ENCODE measurements at places on chromosomes 4 and X.

GRCh38 chr4:11116940-11117339 lies 311.8 kb downstream of the HS3ST1 start:
- no peak for DNase-seq

DNA sequence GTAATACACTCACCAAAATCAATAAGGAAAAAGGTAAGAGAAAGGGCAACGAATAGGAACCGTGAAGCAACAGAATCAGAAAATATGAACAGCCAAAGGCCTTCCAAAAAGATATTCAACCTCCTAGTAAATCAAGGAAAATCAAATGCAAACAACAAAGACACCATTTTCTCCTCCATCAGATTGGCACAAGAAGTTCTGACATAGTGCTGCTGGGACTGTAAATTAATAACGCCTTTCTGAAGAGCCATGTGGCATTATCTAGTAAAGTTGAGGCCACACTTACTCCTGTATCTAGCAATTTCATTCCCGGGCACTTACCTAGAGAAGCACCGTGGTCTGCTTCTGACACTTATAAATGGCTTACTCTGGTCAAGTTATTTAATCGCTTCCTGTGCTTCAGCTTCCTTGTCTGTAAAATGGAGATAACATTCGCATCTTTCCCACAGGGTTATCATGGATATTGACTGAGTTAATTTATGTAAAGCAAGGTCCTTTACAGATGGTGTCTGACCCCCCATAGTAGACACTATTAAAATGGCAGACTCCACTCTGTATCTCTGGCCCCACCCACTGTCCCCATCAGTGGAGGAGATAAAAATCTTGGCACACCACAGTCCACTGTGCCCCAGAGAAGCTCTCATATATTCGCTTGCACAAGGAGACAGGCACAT lies 20.5 kb upstream of the ENPP6 start:
- no peak for DNase-seq

- DNase-seq = no peak
Observed at GRCh38 chr4:78602334-78602733, 50.8 kb downstream of the ANXA3 start.

DNA sequence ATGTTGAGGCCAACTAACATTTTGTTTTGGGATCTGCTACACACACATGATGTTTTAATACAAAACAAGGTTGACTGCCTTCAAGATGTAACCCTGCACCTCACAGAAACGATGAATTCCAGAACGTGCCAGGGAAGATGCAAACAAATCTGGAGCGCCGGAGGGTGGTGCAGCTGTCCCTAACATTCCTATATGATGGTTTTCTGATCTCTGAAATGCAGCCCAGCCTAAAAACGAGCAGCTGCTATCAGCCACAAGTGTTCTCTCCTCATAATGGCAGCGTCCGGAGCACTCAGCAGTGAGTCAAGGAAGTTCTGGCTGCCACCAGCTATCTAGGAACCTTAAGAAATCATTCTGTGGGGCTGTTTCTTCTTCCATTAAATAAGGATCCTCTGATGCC lies 333.4 kb downstream of the NR3C2 start:
- DNase-seq = no peak

- DNase-seq = peak; percentile 85
Observed at GRCh38 chr4:121690001-121690400, 6.8 kb downstream of the ANXA5 start.

- no peak for DNase-seq
Observed at GRCh38 chrX:56572975-56573374, 9.5 kb downstream of the UBQLN2 start.

DNA sequence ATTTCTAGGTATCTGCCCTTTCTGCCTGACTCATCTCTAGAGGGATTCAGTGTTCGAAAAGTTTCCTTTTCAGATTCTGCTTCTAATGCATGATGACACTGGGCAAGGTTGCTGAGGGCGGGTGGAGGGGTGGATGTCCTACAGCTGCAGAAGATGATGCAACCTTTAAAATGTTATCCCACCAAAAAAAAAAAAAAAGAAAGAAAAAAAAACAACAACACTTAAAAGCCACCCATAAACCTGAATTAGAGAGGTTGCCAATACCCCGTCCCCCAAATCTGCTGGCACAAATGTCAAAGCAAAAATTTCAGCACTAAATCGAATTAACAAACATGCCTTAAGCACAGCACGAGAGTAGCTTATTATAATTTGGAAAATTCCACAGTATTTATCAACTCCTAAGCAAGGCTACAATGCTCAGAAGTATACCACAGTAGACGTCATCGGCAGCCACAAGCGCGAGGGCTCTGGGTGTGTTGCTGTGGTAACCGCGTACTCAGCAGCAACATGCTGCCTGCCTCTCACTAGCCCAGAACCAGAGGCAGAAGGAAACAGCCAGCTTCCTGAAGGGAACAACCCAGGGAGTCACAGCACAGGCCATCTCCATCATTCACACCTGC lies 167.5 kb upstream of the MAP3K15 start:
- DNase-seq = peak; percentile 22

DNA sequence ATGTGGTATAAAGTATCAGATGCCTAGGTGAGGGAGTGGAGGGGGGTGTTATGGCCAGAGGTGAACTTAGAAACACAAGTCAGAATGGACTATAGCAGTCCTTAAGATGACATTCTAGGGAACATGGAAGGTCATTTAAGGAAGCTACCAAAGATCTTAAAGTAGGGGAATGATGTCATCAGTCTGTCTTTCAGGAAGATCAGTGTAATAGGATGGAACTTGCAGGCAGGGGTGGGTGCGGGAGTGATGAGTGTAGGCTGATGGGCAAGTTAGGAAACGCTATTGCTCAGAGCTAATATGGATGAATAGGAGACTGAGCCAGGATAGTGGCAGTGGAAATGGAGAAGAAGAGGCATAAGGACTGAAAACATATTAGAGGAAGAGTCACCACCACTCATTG lies 27.5 kb upstream of the CWH43 start:
- DNase-seq = no peak

- DNase-seq = no peak
Observed at GRCh38 chrX:136825771-136826170, 45.0 kb upstream of the ARHGEF6 start.

GRCh38 chrX:148507418-148507817 lies 7.0 kb downstream of the AFF2 start:
- no peak for DNase-seq

- no peak for DNase-seq
Observed at GRCh38 chr4:143302536-143302935, 34.1 kb upstream of the GAB1 start.

- no peak for DNase-seq
Observed at GRCh38 chrX:16457239-16457638, 192.7 kb upstream of the S100G start.

DNA sequence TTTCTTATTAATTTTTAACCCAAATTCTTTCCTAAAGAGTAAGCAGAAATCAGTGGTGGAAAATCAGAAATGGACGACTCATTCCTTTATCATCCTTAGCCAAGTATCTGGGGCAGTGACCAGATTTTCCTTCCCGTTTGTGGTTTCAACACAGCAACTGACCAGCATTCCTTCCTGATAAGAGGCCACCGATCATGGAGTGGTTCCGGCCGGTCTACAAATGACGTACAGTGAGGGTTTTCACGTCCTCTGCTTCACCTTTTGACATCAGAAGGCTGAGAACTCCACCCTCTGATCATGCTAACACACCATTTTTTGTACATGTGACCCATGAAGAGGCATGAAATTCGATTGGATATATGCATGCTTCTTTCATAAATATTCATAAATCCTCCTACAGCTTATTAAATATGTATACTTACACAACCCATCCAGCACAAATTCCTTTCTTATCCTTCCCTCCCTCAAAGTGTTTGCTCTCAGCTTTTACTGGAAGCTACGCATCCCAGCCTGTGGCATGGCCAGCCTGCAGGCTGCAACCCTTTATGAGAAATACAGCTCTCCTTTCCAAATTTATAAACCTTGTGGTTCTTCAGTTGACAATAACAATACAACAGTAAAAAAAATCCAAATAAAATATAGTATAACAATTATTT lies 173.0 kb upstream of the CASK start:
- peak; percentile 97 for DNase-seq

- DNase-seq = no peak
Observed at GRCh38 chr4:84063619-84064018, 435.5 kb downstream of the NKX6-1 start.

DNA sequence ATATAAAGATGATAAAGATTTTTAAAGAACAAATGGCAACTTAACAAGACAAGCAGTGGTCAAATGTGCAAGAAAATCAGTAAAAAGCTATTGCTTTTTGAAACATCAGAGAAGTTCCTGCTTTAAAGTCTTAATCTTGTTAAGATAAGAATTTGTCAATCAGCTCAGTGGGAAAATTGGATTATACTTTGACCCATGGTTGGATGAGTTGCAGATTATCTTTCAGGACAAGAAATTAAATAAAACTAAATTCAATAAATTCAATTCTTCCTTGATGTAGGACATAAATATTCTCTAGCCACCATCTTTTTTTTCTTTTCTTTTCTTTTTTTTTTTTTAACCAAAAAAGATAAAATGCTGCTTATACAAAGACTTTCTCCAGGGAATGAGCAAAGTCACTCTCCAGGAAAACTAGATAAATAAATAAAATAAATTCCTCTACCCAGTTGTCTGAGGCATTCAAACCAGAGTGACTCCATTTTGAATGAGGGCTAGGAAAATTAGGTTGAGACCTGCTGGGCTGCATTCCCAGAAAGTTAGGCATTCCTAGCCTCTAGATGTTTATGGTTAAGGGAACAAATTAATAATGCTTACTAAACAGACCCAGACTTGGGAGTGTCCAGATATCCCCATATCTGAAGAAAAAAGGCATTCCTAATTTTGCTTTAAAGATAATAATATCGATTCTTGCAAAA lies 211.2 kb downstream of the SNCA start:
- DNase-seq = no peak

- DNase-seq = no peak
Observed at GRCh38 chr4:152434011-152434410, 101.9 kb downstream of the FBXW7 start.

- DNase-seq = no peak
Observed at GRCh38 chrX:15758140-15758539, 20.1 kb downstream of the CA5B start.

DNA sequence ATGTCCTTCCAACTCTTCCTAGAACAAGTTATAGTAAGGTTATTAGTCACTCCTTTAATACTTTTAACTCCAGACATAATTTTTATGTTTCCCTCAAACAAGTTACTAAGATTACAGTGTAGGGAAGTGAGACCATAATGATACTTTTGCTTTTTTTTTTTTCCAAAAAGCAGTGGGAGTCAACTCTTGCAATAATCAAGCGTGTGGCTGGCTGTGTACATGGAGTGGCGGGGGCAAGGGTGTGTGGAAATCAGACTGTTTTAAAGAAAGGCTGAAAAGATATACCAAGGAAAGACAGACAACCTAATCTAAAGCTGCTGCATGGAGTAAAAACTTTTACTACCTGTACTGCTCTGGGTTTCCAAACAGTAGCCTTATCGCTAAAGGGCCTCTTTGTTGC lies 4.1 kb downstream of the NOA1 start:
- DNase-seq = no peak

GRCh38 chr4:36163198-36163597 lies 81.1 kb downstream of the ARAP2 start:
- no peak for DNase-seq

DNA sequence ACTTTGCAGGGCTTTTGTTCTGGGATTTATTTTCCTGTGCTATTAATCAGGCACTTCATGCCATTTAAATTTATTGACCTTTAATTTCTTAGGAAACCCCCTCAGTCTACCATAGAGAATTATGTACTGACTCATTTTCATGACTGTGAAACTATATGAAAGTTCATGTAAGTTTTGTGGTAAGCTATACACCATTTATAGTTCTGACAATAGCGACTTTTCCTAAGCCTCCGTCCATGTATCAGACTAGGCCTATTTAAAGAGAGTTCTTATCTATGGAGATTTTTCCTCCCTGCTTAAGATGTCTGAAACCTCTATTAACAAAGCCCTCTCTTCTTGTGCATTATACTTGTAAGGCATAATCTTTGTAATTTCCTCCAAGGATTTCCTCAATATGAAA lies 111.6 kb downstream of the AFF2 start:
- DNase-seq = no peak

GRCh38 chrX:117990438-117990837 lies 126.2 kb downstream of the KLHL13 start:
- peak; percentile 35 for DNase-seq

GRCh38 chr4:177239878-177240277 lies 69.8 kb upstream of the NEIL3 start:
- DNase-seq = no peak

DNA sequence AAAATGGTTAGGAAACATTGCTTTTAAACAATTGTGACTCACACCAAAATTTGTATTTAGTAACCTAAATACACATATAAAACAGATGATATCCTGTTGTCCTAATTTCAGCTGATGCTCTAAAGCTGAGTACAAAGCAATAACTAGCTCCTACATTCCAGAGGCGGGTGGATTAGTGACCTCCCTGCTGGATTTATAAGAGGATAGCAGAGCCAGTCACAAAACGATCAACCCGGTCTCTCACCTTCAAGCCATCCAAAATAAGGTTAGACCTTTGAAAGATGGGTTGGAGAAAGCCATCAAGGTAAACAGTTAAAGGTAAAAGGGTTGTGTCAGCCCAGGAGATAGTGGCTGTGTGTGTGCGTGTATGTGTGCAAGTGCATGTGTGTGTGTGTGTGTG lies 43.2 kb upstream of the SFRP2 start:
- no peak for DNase-seq

DNA sequence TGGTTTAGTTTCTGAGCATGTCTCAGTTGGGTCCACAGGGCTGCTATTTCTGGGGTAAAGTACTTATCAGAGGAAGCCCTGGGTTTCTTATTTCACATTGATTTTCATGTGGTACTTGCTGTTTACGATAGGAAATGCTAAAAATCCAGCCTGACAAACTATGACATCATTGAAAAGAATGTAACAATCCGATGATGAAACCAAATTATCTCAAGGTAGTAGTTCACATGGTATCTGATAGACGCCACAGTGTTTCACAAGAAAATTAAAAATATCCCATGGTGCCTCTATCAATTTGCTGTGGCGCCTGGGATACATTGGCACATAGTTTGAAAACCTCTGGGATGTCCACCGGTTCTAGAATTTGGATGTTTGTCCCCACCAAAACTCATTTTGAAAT lies 418.9 kb upstream of the RPS6KA3 start:
- no peak for DNase-seq

- DNase-seq = no peak
Observed at GRCh38 chr4:183342541-183343533, 20.6 kb upstream of the CLDN24 start.

- no peak for DNase-seq
Observed at GRCh38 chr4:163482190-163482589, 8.6 kb upstream of the TKTL2 start.

DNA sequence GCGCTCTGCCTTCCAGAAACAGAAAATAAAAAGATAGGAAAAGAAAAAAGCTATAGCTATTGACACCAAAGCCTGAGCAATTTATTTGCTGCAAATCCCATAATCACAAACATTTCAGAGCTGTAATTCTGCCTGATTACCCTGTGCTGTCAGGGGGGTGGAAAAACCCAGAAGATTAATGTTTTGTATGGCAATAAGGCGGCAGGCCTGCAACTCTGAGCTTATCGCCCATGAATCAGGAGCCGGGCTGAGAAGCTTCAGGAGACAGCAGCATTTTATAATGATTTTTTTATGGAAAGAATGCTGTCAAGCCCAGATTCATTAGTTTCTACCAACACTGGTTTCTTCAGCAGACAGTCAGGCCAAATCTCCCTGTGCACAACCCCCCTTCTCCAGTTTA lies 82.6 kb upstream of the TMEM164 start:
- no peak for DNase-seq

GRCh38 chr4:120815361-120815760 lies 107.2 kb downstream of the PRDM5 start:
- DNase-seq = no peak

- no peak for DNase-seq
Observed at GRCh38 chrX:14062524-14062923, 32.8 kb upstream of the GEMIN8 start.

Measured in RCC 7860 (cell line).